ENCODE measurements at places on chromosomes 5 and 9.

- DNase-seq = no peak
Measured at GRCh38 chr5:39624890-39625289, 200.1 kb upstream of the DAB2 start.

- peak; percentile 41 for DNase-seq
Measured at GRCh38 chr5:177447611-177448243, 1.1 kb downstream of the PRR7 start.

- no peak for DNase-seq
Measured at GRCh38 chr9:111179577-111179976, 141.3 kb upstream of the LPAR1 start.

- peak; percentile 95 for DNase-seq
Measured at GRCh38 chr9:113150670-113151611, at the start of gene SLC31A2. TSS of gene SLC31A2 (plus strand) at chr9:113151007. CDS start at chr9:113151075, 68 bp downstream.

- DNase-seq = peak; percentile 68
Measured at GRCh38 chr9:132409828-132410528, at the start of gene CFAP77. TSS of gene CFAP77 (plus strand) at chr9:132410211. CDS start at chr9:132410272, 61 bp downstream.

DNA sequence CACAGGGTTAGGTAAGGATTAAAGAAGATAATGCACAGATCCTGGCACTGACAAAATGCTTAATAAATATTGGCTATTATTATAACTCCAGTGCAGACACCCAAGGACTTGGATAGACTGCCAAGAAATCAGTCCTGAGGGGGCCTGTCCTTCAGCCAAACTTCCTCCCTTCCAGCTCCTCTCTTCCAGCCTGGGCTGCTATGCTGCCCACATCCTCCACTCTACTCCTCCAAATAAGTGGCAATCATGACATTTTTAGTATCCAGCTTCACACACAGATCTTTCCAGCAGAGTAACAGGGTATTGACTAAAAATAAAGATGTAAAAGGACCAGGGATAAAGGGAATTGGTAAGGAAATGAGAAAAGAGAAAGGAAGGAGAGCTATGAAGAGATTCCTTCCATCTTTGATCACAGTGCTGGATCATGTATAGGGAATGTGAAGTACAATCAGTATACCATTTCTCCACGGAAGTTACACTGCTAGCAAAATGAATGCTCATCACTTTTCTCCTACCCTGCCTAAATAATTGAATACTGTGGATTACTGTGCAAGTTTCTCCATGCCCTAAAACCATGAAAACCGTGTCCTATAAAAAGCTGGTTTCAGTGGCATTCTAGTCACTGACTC lies 136.0 kb upstream of the OSMR start:
- DNase-seq = no peak

GRCh38 chr5:94618029-94618492 lies 343 bp downstream of the KIAA0825 start:
- DNase-seq = peak; percentile 51

DNA sequence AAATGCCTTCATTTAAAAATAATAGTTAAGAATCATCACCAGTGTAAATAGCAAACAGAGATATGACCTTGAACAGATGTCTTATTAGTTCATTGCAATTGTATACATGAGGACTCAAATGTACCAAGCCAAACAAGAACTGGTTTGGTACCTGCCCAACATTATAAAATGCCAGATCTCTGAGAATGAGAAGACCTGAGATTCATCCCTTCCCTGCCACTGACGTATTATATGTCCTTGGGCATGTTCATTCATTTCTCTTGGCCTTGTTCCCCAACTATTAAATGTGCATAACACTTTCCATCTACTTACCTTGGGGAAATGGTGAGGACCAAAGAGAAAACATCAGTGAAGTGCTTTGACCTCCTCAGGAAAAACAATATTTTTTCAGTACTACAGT lies 33.6 kb upstream of the ERBIN start:
- no peak for DNase-seq

- DNase-seq = no peak
Measured at GRCh38 chr5:123835421-123835820, 323.4 kb downstream of the CSNK1G3 start.

GRCh38 chr9:8905731-8906130 lies 1106.2 kb upstream of the DMAC1 start:
- no peak for DNase-seq

DNA sequence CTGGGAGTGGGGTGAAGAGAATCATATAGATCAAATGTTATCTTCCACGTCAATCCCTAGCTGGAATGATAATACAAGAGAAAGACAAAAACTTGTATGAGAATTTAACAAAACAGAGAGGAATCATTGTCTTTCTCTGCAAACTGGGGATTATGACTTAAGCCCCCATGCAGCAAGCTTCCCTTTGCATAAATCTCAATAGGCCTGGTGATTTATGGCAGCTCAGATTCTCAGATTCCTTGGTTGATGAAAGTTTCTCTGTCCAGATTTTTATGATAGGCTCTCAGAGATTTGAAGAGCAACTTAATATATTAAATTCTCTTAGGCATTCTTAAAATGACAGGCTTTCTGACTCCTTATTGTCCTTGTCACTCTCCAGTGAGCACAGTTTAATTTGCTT lies 56.0 kb downstream of the RASGRF2 start:
- DNase-seq = no peak
